ENCODE measurements at places on chromosomes 4 and X. TPM values are rescaled to one million over a fixed set of nuclear protein-coding genes. Genes with fewer than 3 reads are reported as not detected.
A peak's percentile ranks its signal among the peaks of the same experiment; 100 is the strongest.

Gene SUPT20HL1
- total RNA-seq: not detected

Gene CYLC1
- total RNA-seq: not detected

DNA sequence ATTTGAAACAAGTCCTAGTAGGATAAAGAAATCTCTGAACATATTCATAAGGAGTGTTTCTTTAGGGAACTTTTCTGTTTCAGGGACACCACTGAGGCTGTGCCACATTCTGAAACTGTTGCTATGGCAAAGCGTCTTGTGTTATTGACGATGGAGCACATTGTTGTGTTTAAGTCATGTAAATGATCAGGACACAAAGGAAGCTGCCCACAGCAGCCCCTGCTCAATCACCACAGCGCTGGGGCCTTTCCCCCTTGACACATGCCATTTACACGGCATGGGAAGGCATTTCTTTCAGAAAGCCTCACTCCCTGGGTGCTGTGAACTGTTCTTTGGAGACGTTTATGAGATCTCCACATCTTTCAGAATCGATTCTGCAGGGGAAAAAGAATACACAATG lies 39.8 kb upstream of the MID1 start:
- no peaks in the 10 kb centered on the region for H3K4me1 ChIP-seq
- no peak overlapping the region for H3K4me3 ChIP-seq
- H3K36me3 ChIP-seq: no peaks in the 10 kb centered on the region

GRCh38 chrX:44992775-44993174 lies 119.8 kb downstream of the KDM6A start:
- H3K4me1 ChIP-seq: peaks cover 18% of the 10 kb centered on the region
- H3K27me3 ChIP-seq: no peaks in the 10 kb centered on the region
- no peak overlapping the region for H3K27ac ChIP-seq
- no peak overlapping the region for H3K4me3 ChIP-seq

GRCh38 chrX:13033193-13033592 lies 11.2 kb downstream of the FAM9C start:
- DNase-seq: no peak
- H3K27ac ChIP-seq: no peak overlapping the region
- H3K4me1 ChIP-seq: peaks cover 25% of the 10 kb centered on the region
- peaks cover 4% of the 10 kb centered on the region for H3K36me3 ChIP-seq
- H3K4me3 ChIP-seq: no peak overlapping the region
- no peaks in the 10 kb centered on the region for H3K27me3 ChIP-seq

GRCh38 chr4:2333916-2334644 lies 72.2 kb upstream of the MXD4 start:
- H3K27ac ChIP-seq: no peak overlapping the region
- peaks cover 2% of the 10 kb centered on the region for H3K4me1 ChIP-seq
- peaks cover 6% of the 10 kb centered on the region for H3K36me3 ChIP-seq
- no peaks in the 10 kb centered on the region for H3K27me3 ChIP-seq
- DNase-seq: peak; percentile 36
- no peak overlapping the region for H3K4me3 ChIP-seq

GRCh38 chr4:5955856-5956255 lies 62.4 kb downstream of the C4orf50 start:
- H3K27me3 ChIP-seq: no peaks in the 10 kb centered on the region
- H3K4me3 ChIP-seq: no peak overlapping the region
- no peaks in the 10 kb centered on the region for H3K36me3 ChIP-seq
- DNase-seq: no peak
- H3K27ac ChIP-seq: peak overlapping the region; percentile 58
- H3K4me1 ChIP-seq: peaks cover 16% of the 10 kb centered on the region
